Ecto neural progenitor cell (in vitro differentiated cells): ENCODE measurements at places on chromosomes 7 and 10.

DNA sequence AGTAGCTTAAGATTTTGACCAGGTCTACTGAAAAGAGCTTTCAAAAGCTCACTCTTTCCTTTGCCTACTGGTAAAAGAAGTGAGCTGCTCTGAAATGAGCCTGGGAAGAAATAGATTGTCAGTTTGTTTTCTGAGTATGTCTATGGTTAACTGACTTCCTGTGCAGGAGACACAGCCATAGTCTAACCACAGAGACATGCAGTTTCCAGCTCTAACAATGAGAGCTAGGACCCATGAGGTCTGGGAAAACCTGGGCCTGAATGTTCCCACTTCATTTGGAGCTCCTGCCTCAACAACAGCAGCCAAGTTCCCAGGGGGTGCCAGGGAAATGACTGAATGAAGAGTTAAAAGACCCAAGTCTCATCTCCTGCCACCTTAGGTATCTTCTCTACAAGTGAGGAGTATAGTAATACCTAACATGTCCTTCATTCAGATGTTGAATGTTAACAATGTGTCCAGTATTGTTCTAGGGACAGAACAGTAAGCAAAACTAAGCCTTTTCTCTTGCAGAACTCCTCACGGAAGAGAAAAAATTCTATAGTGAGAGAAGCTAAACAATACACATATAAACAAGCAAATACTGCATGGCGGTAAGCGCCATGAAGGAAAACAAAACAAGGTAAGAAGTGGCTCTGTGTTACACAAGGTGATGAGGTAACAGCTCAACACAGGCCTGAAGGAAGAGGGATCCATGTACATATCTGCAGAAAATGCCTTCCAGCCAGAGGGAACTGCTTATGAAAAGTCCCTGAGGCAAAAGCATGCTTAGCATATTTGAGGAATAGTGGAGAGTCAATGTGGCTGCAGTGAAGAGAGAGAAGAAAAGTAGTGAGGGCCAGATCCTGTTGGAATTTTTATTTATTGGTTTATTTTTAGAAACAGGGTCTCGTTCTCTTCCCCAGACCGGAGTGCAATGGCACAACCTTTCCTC, 26.4 kb upstream of the ANKRD1 start:
- no peak for DNase-seq

- DNase-seq: no peak
Observed at GRCh38 chr7:47327346-47327697, 254.6 kb downstream of the TNS3 start.

GRCh38 chr10:70479165-70479581, 606 bp downstream of the PALD1 start:
- DNase-seq: no peak

- no peak for DNase-seq
Observed at GRCh38 chr7:156927571-156928405, 21.7 kb upstream of the NOM1 start.

DNA sequence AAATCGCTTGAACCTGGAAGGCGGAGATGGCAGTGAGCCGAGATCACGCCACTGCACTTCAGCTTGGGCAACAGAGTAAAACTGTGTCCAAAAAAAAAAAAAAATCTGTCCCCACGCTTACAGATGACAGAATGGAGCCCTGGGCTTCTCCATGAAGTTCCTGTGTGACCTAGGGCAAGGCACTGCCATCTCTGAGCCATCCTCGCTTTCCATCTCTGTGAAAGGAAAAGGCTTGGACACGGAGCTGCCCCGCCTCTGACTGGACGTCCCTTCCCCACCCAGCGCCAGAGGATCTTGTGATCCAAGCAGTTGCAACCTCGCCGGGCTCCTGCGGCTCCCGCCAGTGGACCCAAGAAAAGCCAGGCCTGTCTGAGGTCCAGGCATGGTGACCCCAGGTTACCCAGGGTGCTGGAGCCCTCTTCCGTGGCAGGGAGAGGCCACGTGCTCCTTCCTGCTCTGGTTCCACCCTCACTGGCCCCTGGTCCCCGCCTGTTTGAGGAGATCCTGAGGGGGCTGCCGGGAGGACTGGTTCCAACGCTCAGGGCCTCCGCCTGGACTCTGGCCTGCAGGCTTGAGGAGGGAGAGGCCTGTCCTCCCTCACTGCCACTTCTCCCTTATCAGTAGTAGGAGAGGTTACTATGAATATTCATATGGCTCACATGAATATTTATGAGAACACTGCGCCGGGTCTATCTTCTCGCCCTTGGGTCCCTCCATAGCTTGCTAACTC, 25.6 kb upstream of the ELFN1 start:
- no peak for DNase-seq

DNA sequence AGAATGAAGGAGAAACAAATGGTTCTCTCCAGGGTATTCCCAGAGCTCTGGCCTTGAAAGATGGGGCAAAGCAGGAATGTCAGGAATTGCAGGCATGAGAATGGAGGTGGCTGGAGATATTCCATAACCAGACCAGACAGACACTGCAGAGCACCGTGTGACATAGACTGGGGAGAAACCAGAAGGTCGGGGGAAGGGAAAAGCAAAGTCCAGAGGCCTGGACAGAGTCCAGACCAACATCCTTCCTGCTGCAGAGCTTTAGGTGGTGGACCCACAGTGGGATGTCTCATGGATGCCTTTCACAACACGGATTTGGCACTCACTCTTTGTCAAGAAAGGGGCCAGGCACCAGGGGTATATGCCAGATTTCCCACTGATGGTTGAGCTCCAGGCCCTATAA, 177.2 kb upstream of the INHBA start:
- DNase-seq: no peak

GRCh38 chr7:12066004-12066403, 145.1 kb upstream of the TMEM106B start:
- DNase-seq: no peak

- peak; percentile 84 for DNase-seq
Observed at GRCh38 chr10:72328045-72328828, 26.5 kb downstream of the DNAJB12 start.

DNA sequence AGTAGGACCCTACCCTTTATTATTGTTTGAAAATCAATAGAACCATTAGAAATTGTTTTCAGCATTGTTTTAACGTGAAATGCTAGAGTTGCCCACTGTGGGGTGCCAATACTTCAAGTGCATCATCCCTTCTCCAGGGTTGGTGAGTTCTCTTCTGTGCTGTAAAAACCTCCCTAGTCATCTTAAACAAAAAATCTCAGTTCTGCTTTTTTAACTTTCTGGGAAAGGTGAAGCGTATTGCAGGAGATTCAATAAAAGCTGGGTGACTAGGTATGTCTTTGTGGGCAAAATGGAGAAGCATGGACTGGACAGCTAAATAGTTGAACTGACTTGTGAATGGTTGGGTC, 699.1 kb downstream of the SUGCT start:
- DNase-seq: no peak

DNA sequence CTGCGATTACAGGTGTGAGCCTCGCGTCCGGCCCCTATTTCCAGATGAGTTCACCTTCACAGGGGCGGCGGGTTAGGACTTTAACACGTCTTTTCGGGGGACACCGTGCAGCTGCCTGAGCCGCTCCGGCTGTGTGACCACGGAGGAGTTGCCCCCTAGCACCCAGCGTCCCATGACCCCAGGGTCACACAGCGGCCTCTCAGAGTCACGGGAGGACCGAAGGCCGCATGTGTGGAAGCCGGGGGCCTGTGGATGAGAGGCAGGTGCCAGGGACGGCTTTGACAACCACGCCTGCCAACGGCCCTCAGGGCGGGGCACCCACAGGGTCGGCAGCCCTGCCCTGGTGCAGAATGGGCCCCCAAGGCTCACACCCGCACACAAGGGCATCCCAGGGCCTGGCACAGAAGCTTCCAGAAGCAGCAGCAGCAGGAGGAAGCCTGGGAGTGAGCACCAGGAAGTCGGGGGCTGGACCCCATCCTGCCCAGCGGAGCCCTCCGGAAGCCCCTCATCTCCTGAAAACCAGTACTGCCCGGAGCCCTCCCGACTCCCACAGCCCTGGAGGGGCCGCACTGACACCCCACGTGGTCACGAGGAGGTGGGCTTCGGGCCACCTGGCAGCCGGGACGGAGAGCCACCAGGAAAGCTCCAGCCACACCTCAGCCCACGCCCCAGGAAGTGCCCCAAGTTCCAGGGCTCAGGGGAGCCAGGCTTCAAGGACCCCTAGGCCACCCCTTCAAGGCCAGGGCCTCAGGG, 32.7 kb downstream of the ADAP1 start:
- DNase-seq: no peak

GRCh38 chr7:105209870-105210269, 178.9 kb downstream of the SRPK2 start:
- no peak for DNase-seq

- no peak for DNase-seq
Observed at GRCh38 chr10:112758961-112759360, 191.1 kb upstream of the TCF7L2 start.

- DNase-seq: no peak
Observed at GRCh38 chr7:156725073-156725472, 84.5 kb downstream of the RNF32 start.

- DNase-seq: no peak
Observed at GRCh38 chr10:73433538-73433867, at the start of gene MSS51. Gene MSS51, minus strand, starts transcription at chr10:73433561. Its CDS starts 5,277 bp downstream, at chr10:73428284.

DNA sequence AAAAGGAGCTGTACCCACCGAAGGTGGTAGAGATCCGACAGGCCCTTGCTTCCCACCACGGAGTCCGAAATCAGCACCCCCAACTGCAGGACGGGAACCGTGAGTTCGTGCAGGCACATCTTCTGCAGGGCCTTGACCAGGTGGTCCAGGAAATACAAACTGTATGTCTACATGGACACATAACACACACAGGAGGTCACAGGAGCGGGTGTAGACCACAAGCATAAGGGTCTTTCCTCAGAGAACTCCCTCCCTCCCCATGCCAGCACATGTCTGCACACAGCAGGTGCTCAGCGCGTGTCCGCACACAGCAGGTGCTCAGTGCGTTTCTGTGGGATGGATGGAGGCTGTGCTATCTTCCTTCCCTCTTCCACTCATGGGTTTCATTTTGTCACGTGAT, 69.7 kb downstream of the CFAP46 start:
- no peak for DNase-seq

DNA sequence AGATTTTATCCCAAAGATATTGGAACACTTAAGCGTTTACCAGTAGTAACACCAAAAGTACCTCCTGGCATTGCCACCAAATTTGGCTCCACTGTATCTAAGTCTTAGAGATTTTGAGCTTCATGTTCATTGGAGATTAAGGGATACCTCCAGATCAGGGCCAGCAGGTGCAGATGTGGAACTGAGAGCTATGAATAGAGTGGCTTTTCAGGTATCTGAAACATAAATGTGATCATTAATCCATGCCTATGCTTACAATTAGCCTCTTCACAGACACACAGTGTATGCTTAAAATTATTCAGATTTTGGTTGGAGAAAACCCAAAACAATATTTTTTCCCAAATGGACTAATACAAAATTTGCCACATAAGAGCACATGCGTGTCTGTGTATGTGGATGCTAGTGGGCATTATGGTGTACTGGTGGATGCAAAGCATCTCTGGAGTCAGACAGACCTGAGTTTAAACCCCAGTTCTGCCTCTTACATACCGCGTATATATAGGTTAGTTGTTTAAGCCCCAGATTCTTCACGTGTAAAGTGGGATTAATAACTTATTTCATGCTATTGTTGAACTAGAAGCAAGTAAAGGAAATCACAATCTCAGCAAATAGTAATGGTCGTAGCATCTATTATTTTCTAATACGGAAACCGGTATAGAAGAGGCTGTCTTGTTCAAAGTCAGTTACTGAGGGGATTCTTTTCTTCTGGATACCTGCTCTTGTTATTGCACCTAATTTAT, 6.8 kb upstream of the LRRC4 start:
- DNase-seq: no peak

GRCh38 chr10:60446070-60446833, 56.6 kb upstream of the ANK3 start:
- DNase-seq: no peak
